ENCODE measurements at places on chromosomes 11 and 22. TPM values are rescaled to one million over a fixed set of nuclear protein-coding genes. Genes with fewer than 3 reads are reported as not detected.

DNA sequence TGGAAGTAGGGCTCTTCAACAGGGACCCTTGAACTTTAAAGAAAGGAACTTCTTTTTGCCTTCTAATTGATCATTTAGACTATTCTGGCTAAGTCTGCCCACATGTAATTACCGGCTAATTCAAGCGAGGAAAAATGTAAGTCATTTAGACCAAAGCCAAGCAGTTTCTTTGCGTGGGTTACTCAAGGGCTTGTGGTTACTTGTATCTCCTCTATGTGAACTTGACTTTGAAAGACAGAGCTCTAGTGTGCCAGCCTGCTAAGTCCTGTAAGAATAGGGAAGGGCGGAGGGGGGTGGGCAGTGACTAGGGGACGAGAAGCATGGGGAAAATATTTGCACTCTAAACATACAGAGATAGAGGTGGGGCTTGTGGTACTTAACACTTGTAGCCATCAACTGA is 145.2 kb upstream of the TEAD1 start:
- DNase-seq = peak; percentile 85

NADSYN1 gene
- total RNA-seq = 87.9 TPM

GRCh38 chr22:46052331-46052771 is 75.4 kb upstream of the WNT7B start:
- peak; percentile 18 for DNase-seq

GRCh38 chr22:27250418-27250817 is 551.1 kb downstream of the MN1 start:
- no peak for DNase-seq

DNA sequence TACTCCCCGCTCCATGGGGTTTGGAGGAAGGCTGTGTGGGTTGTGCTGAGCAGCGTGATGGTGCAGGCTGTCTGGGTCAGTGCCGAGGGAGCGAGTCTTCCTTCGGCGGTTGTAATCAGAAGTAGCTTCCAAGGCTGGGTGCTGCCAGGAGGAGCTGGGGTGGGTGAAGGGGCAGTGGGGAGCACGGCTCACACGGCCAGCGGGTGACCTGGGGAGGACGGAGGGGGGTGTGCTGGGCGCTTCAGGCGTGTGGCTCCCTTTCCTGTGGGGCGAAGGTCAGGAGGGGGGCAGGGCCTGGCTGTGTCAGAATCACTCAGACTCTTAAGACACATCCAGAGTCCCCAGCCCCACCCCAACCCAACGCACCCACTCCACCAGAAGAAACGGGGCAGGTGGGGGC is 60.2 kb downstream of the LRP5 start:
- DNase-seq = no peak

GRCh38 chr11:1777737-1778136 is 14.0 kb upstream of the CTSD start:
- DNase-seq = no peak

GRCh38 chr22:41672780-41673509 is 15.7 kb downstream of the SNU13 start:
- no peak for DNase-seq

- no peak for DNase-seq
Measured at GRCh38 chr11:81658722-81659121, 1074.9 kb downstream of the FAM181B start.

GRCh38 chr11:25271301-25271700 is 774.4 kb downstream of the LUZP2 start:
- DNase-seq = no peak

CD6 gene
- 0.58 TPM for total RNA-seq

DNA sequence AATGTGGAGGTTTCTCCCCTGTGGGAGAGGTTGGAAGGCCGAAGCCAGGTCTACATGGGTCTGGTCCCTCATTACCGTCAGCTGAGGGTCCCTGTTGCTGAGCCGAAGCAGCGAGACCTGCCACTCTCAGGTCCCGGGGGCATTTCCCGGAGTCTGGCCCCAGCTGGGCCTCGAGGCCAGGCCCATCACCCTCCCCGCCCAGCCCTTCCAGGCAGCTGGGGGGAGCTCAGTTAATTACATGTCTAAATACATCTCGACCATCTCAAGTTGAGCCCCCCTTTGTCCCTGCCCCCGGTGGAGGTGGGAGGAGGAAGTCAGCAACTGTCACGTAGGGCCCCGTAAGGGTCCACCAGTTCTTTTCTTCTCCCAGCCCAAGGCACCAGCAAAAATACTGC is 3.6 kb downstream of the CDKN1C start:
- no peak for DNase-seq

DNA sequence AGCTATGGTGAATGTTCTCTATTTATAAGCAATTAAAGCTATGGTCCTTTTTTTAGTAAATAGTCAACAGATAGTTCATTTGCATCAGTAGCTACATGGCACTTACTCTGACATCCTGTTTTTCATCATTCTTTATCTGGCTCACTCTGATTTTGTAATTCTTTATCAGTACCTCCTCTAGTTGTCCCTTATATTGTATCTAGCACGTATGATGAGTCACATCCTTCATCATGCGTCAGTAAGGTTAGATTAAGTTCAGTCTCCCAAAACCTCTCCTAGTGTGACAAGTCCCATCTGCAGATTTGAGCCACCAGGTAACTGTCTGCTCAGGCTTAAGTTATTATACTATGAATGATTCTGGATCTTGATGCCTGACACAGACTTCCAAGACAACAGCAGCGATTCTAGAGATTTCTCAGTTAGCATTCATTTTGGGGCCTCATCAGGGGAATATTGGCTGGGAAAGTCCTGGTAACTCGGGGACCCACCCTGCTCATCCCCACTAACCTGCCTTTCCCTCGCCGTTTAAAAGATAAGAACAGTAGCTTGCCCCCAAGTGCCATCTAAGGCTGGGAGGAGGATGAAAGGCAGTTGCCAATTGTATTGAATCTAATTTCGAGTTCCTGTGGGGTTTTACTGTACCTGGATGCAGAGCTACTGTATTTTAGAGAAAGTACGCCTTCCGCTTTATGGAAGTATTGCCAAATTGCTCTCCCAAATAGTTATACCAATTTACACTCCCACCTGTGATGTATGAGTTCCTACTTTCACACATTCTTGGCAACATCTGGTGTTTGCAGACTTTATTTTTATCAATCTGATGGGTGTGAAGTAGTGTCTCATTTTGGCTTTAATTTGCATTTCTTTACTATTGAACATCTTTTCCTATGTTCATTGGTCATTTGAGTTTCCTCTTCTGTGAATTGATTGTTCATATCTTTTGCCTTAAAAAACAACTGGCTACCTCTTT is 55.9 kb downstream of the ZC3H12C start:
- DNase-seq = peak; percentile 87

- peak; percentile 98 for DNase-seq
Measured at GRCh38 chr22:35840302-35840739, 122.6 kb downstream of the APOL5 start.

KIRREL3 gene
- 0.91 TPM for total RNA-seq

GRCh38 chr11:2711161-2711560 is 11.4 kb upstream of the KCNQ1OT1 start:
- DNase-seq = no peak

SERGEF gene
- 17.6 TPM for total RNA-seq

SORL1 gene
- 7.2 TPM for total RNA-seq

DNA sequence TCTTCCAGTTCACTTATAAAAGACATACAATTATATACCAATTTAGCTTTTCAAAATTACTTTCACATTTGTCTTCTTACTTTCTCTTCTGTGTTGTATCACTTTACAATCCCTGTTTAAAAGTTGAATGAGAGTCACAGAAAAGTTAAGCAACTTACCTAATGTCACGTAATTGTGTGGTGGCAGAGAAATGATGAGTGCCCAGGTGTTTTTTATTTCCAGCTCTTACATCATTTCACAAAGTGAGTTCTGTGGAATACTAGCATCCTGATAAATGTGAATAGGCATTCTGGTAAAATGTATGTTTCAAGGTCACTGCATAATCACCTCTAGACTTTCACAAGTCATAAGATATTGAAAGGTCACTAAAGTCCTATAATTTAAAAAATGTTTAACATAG is 133.0 kb upstream of the FIBIN start:
- DNase-seq = no peak

CSNK2A3 gene
- total RNA-seq = 1.7 TPM

IGLL1 gene
- not detected for total RNA-seq

- no peak for DNase-seq
Measured at GRCh38 chr11:326842-327580, 6.4 kb upstream of the IFITM3 start.

- DNase-seq = no peak
Measured at GRCh38 chr11:47948137-47948536, 32.2 kb upstream of the PTPRJ start.

DNA sequence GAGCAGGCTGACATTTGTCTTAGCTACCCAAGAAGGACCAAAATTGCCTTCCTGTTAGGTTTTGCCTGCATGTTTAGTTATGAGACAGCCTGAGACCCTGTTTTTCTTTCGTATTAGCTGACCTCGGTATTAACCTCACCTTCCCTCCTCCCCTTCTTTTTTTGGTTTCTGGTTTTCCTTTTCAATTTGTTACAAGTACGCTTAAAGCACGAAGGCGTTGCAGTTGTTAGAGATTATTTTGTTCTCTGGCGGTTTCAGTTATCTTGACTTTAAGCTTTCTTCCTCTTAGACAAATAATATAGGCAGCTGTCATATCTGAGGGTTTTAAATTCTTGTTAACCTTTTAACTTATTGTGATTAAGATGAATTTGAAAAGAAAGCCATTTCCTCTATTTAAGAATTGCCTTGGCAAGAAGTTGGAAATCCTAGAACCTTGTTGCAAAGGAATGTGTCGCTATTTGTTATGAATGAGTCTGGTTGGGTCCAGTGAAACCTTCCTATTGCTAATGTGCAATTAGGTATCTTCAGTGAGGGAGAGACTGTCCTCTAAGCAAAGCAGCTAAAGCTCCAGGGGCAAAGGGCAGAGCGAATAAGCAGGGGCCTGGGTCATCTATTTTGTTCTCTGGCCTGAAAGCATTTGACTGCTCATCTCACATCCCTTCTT is 45.7 kb downstream of the PACS1 start:
- DNase-seq = peak; percentile 72

RELA gene
- total RNA-seq = 62.2 TPM

DNAJB13 gene
- total RNA-seq = 1.3 TPM

CD81 gene
- total RNA-seq = 625 TPM

GRCh38 chr11:118644496-118644895 is 35.0 kb downstream of the TREH start:
- no peak for DNase-seq

DNA sequence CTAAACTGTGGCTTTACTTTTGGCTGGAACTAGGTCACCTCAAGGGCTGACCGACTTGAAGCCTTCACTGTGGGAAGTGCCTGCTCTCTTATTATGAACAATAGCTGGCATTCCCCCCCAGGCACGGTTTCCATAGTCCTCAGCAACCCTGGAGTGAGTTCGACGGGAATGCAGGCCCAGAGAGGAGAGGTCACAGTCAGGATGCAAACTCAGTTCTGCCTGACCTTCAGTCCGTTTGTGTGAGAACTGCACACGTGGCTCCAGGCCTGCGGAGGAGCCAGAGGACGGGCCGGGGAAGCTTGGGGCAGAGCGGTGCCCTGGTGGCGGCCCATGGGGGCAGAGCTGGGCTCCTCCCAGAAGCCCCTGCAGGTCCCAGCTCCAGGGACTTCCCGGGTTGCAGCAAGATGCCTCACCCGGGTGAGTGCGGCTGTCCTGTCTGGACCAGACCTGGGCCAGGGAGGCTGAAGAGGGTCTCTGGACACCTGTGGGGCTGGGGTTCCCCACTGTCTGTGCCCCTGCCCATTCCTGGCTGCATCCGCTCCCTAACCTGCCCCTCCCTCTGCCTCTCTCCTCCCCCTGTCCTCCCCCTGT is 17.2 kb downstream of the SLC25A18 start:
- peak; percentile 20 for DNase-seq

GRCh38 chr22:38733724-38734381 is 21.9 kb downstream of the SUN2 start:
- no peak for DNase-seq

GLB1L2 gene
- total RNA-seq = 3.0 TPM

DNA sequence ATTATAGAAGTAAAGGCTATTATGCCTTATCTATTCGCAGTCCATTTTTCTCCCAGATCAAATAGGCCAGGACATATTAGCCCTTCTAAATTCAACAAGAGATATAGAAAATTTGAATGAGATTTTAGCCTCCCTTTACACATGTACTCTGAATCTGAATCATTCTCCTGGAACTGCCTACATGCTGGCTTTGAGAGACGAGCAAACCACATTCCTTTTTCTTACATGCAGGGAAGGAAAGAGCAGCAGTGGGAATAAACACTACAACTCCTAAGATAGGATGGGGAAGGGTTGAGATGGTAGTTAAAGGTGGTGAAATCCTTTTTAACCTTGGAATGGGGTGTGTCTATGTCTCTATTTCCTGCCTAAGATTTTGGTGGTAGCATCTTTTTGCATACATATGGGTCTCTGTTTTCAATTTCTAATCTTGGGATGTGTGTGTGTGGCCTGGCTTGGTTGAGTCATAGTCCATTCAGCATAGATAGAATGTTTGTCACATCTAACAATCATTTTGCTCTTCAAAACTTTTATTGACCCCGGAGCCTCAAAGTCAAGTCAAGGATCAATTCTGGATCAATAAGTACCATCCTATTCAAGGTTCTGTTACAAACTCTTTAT is 11.1 kb upstream of the OOSP2 start:
- no peak for DNase-seq

OR10D3 gene
- not detected for total RNA-seq

- DNase-seq = peak; percentile 97
Measured at GRCh38 chr11:5280582-5281102, 10.9 kb upstream of the HBE1 start.

DNA sequence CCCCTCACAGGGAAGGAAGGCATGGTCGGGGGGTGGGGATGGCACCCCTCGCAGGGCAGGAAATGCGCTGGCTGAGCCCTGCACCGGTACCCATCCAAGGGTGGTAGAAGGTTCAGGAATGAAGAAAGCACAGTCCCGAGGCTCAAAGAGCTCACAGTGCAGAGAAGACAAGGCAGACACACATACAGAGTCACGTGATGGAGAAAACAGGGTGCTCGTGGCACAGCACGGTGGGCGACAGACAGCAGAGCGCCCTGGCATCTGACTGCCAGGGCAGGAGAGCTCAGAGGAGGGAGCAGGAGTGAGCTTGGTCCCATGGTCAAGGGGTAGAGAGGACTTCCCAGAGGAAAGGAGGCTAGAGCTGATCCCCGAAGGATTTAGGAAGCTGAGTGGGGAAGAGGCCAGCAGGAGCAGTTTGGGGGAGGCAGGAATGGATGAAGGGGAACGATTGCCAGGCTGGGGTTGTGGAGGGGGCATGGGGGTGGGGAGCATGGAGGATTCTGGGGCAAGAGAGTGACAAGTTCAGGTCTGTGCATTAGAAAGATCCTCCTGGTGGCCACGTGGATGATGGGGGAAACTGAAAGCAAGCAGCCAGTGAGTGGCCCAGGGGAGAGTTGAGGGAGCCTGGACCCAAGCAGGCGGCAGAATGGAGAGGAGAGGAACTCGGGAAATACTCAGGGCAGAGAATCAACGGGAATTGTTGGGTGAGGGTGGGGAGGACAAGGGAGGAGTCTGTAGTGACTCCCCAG is 43.9 kb downstream of the PDE2A start:
- no peak for DNase-seq

SNU13 gene
- 163 TPM for total RNA-seq

- DNase-seq = no peak
Measured at GRCh38 chr11:472816-473215, 22.7 kb downstream of the PTDSS2 start.

- DNase-seq = no peak
Measured at GRCh38 chr11:87870086-87870485, 305.2 kb downstream of the RAB38 start.
